NCI-H82 (cell line): ENCODE measurements at places on chromosomes 12 and 14.
A peak's percentile ranks its signal among the peaks of the same experiment; 100 is the strongest.

GRCh38 chr14:66624336-66624937 is 116.5 kb downstream of the GPHN start:
- DNase-seq = peak; percentile 77

DNA sequence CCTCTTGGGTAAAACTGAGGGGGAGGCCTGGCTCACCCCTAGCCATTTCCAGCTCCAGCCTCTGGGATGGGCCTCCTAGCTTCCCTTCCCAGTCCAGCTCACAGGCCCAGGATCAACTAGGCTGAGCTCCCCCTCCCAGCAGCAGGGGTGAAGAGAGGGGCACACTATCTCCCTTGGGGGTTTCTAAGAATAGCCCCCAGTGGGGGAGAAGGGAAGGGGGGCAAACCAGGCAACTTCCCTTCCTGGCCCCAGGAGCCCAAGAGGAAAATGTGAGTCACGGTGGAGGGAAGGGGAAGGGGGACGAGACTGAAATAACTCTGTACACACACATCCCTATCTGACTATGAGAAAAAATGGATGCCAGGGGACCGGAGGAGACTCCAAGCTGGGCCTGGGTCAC is 9.0 kb downstream of the ADCY6 start:
- DNase-seq = no peak

GRCh38 chr12:85089792-85090191 is 53.6 kb downstream of the LRRIQ1 start:
- no peak for DNase-seq

GRCh38 chr12:85979641-85980040 is 105.5 kb downstream of the NTS start:
- no peak for DNase-seq

DNA sequence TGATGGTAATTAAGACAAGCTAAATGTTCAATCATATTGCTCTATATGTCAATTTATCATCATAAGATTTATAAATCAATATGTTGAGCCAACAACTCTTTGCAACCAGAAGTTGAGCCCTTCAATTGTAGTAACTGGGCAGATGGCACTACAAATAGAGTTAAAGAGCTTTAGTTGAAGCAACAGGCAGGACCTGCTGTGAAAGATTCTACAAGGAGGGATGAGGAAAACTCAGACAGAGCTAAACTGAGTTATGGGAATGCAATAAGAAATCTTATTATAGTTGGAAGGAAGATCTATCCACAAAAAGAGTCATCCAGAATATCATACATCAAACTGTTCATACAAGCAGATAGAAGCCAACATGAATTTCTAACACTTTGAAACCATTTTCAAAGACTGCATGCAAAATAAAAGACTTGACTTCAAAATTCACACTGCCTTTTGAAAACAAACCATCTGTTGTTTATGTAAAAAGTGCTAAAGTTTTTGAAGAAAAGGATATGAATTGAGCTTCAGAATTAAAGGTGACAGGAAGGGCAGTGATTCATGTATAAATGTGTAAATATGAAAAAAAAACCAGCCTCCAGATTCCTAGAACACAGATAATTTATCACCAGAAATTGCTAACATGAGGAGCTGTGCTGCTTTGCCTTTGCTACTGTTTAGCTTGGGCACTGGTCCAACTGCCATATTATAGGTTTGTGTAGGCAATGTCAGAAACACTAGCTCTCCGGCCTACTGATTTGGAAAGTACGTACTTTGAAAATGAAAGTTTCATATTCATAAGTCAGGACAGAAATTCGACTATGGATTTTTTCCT is 133.2 kb downstream of the SLC35F4 start:
- DNase-seq = peak; percentile 97

GRCh38 chr14:31118892-31119291 is 88.7 kb downstream of the HECTD1 start:
- DNase-seq = peak; percentile 52
